Suppressor macrophage treated with lipopolysaccharide for 1 hour (primary cell): ENCODE measurements at places on chromosomes 5 and 9.
A peak's percentile ranks its signal among the peaks of the same experiment; 100 is the strongest.

DNA sequence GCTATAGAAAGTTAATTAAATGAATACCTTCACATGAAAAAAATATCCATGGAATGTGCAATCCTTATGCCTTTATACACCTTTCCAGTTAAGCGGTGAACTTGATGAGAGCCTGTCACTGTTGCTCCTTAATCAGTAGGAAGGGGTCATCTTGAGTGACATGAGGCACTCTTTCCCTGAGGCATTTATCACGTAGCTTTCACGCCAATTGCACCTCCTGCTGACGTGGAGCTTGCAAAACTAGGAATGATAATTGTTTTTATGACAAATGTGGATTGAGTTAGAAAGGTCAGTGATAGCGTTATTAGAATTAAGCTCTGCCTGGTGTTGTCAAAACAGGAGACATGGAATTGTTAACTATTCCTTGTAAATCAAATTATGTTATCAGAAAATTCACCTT lies 79.7 kb downstream of the SLF1 start:
- DNase-seq, result no peak

- DNase-seq, result peak; percentile 82
Measured at GRCh38 chr5:178569485-178569884, 20.7 kb downstream of the COL23A1 start.

DNA sequence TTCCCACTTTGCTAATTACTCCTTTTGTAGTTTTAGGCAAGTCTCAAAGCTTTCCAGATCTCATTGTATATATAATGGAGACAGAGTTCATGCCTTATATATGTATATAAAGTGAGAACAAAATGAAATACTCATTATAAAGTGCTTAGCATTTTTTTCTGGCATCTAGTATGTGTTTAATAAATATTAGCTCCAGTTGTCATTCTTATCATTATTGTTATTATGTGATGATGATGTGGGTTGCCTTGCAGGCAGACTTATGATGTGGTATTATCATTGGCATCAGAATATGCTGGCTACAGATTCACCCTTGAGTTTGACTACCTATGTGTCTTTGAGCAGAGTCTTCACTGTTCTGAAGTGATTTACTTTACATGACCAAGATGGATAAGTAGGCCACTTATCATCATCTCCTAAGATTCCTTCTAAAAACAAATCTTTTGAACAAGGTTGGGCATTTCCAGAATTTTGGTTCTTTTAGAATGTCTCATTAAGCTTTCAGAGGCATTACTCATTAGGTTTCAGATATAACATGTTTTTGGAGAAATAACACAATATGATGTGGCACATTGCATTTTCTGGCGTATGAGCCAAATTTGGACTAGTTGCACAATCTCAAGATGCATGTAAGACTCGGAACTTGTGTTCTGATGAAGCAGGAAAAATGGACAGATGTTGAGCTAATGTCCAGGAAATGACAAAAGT lies 145.6 kb upstream of the TNC start:
- DNase-seq, result no peak

DNA sequence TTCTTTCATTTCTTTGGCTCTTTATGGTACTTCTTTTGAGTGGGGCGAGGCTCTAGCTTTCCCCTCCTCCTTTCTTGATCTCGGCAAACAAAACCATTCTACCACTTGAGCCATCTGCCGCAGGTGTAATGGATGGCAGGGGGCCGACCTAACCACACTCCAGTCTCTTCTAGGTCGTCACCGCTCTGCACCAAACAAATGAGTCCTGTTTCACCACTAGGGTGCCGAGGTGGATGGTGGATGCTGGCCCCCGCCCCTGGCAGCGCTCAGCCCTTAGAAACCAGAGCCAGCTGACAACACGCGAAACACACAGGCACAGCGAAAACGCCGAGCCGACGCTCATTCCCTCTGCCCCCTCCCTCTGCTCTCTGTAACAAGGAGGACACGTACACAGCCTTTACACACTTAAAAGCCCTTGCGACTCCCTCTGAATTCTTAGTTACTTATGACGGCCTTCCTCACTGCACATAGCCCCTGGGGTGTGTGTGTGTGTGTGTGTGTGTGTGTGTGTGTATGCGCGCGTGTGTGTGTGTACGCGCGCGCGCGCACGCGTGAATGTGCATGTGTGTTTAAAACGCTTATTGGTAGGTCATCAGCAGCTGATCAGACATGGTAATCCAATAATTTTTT lies 199.4 kb downstream of the MEF2C start:
- DNase-seq, result no peak

DNA sequence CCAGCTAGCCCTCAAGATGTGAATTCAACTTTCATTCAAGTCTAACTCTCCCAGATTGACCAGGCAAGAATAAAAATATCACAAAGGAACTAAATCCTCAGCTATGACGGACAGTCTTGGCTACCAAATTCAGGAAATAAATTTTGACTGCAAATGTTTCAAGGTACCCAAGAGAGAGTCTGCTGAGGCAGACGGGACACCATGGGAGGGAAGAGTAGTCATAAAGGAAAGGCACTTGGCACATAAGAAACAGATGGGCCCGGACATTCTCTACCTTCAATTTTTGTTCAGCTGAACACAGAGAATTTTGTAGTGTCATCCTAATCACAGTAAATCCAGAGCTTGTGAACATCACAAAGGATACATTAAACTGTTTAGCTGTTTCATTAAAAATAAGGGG lies 390.0 kb downstream of the DTWD2 start:
- DNase-seq, result no peak

DNA sequence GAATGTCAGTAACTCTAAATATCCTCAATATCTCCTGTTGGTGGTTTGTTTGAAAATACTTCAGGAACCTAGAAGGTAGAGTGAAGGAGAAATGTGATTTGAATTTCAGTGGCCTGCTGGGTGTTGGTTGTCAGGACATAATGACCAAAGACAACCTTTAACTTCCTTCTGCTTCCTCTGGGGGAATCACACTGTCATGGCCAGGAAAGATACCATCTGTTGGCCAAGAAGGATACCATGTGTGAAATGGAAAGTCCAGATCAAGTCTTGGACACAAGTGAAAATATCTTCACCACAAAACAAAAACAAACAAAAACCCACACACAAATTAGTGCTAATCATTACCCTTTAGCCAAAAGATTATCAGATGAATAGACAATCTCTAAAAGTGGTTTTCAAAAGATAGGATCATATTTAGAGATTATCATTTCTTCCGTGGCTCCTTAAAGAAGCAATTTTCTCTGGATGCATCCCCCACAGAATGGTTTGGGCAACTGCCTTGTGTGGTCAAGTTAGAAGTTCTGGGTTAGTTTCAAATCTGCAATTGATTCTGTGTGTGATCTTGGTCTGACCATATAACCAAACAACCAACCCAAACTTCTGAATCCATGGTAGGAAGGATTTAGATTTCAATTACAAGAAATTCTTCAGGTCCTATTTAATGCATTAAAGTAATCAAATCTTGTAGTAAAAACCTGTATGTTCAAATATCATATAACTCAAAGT lies 1.6 kb downstream of the C1QTNF3 start:
- DNase-seq, result peak; percentile 40

DNA sequence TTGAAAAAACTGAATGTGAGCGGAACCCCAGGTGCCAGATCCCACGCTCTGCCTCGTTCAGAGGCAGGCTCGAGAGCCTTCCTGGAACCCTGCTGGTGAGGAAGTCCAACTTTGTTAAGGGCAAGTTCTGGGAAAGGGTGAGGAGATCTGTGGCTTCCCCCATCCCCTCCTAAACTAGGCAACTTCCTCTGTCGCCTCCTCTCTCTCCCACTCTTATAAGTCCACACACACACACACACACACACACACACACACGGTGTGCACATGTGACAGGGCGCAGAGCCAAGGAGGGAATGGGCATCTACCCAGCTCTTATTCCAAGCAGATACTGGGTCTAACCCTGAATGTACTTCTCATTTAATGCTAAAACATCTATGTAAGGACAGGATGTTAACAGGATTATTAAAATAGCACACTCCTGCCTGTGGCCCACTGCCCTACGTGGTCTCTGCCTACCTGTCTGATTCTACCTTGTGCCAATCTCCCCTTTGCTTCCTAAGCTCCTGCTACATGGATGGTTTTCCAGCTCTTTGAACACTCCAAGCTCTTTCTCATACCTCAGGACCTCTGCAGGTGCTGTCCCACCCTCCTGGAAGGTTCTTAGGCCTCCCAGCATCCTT lies 72.4 kb upstream of the FBXW11 start:
- DNase-seq, result peak; percentile 88

DNA sequence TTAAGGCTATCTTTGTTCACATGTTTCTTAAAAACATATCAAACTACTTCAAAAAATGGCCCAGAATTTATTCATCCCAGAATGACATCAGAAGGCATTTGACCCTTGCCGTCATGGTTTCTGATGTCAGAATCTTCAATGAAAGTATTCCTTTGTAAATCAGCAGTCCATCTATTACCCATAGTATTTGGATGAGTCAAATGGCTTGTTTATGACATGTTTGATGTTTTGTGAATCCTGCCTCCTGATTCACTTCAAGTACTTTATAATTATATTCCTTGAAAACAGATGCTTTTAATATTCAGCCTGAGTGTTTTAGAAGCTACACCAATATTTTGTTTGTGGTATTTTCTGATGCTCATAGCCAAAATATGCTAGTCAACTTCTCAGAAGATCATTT lies 200.8 kb upstream of the MEF2C start:
- DNase-seq, result no peak

DNA sequence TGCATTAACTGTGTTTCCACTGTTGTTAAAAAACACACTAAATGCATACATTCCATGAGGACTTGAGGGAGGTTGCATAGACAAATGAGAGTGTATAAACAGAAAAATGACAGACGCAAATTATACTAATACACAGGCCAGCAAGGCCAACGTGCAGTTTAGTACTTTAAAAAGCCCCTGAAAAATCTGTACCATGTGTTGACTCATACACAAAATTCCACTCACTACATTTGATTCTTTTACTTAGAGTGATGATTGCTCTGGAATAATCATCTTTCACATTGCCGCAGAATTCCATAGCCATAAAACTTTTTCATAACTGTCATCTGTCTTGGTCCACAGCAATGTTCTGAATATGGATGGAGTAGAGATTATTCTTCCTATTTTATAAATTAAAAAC lies 215.7 kb downstream of the FAM114A2 start:
- DNase-seq, result no peak

GRCh38 chr9:93278144-93278543 lies 94.2 kb downstream of the WNK2 start:
- DNase-seq, result no peak

DNA sequence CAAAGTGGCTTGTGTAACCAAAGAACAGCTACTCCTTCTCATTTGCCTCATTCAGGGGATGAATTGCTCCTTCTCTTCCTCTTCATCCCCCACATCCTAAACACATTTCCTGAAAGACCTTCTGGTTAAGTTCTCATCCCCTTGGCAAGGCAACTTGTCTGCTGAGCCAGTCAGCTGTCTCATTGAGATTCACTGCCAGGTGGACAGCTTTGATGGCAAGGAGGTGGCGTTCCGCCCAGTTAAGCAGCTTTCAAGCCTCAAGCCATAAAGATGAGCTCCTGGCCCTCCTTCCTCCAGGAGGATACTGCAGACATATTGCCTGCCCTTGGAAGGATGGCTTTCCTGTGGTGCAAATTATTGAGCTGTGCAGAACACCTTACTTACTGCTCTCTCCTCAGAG lies 448.6 kb upstream of the MPDZ start:
- no peak for DNase-seq

DNA sequence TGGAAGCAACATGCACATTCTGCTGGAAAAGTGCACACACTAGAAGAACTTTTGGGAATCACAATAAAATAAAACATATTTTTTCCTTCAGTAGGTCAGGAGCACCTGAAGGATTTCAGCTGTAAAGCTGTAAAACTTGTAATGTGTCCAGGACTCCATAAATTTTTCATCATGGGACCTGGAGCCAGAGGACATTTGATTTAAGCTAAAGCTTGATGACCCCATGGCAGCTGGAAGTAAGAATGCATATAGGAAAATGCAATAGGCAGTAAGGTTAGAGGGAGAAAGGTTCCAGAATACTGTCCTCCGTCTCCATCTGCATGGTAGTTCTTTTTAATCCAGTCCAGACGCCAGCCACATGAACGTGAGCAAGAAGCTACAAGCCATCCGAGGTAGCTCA lies 166.0 kb downstream of the ADAMTSL1 start:
- no peak for DNase-seq

DNA sequence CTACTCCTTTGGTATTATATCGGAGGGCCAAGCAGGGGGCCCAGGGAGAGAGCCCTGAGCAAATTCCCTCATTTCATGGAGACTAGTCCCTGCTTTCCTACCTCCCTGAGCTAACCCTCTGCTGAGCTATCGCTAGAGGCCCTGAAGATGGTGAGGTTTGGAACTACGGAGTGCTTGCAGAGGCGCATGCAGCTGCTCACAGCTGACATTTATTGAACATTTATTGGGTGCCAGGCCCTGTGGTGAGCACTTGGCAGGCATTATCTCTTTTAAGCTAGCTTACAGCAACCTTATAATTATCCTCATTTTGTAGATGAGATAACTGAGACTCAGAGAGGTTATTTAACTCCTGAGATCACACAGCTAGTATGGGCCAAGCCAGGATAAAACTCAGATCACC lies 9.8 kb downstream of the FAT2 start:
- no peak for DNase-seq

GRCh38 chr9:33161589-33162132 lies 5.5 kb downstream of the B4GALT1 start:
- no peak for DNase-seq

DNA sequence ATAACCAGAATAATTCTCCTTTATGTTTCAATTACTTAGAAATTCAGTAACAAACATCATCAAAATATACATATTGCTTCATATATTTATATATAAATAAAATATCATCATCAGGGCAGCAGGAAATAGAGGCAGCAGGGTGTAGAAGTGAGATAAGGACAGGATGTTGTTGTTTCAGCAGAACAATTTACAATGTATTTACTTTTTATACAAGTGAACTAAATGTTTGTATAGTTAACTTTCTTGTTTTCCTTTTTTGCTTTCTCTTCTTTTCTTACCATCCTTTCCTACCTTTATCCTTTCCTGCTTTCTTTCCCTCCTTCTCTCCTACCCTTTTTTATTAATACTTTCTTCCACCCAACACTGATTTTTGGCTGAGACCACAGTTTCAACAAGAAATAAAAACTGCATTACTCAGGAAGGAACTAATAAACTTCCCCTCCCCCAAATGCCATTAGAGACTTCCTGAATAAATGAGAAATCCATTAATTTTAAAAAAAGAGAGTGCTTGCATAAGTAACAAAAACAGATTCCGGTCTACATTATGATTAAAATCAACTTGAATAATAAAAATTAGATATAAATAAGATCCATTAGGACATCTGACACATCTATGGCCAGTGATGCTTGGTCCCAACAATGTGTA lies 159.8 kb upstream of the ACOT12 start:
- no peak for DNase-seq

GRCh38 chr9:72337286-72337685 lies 27.7 kb downstream of the ZFAND5 start:
- no peak for DNase-seq
